ENCODE measurements at places on chromosomes 7 and 10.

DNA sequence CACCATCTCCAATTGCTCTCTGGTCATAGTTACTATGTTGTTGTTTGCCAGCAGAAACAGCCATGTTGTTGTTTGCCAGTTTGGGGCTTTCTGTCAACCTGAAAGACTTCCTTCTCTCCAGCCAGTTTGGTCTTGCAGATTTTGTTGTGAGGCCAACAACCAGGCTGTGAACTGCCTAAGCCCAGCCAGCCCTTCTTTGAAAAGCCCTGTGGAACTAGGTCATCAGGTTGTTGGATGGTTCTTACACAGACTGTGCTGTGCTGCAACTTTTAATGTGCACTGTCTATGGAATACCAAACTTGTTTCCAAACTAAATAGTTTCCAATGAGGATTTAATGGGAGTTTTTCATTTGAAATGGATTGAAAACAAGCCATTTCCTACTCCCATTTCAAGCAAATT is 592.7 kb upstream of the GALNT17 start:
- no peak for DNase-seq

DNA sequence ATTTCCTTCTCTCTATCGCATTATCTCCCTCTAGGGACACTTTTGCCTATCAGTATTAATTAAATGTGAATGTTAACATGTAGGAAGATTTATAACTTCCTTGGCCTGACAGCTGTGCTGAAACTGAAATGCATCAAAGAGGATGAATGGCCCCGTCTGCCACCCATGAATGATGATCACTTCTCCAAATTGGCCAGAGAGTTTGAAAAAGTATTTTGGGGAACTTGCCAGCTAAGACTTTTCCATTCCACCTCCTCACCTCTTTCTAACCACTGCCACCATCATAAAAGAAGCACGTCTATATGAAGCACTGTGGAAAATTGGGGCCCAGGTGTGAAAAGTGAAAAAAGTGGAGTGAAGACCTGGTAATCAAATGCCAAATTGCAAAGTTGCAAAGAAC is 25.4 kb upstream of the ST8SIA6 start:
- DNase-seq, result no peak

DNA sequence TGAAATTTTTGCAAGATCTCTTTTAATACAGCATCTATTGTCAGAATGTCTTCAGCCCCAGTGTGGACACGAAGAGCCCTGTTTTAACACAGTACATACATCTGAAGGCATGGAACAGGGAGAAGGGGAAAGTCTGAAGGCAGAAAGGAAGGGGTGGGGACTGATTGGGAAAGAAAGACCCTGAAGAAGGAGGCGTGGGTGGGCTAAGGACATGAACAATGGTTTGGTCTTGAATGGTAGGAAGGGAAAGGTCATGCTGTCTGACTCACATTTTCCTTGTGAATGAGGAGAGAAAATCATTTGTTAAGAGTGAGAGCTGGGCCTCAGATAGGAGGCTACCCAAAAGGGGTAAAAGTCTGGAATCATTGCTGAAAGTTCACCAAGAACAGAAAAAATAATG is 297.1 kb downstream of the GALNT17 start:
- DNase-seq, result no peak

DNA sequence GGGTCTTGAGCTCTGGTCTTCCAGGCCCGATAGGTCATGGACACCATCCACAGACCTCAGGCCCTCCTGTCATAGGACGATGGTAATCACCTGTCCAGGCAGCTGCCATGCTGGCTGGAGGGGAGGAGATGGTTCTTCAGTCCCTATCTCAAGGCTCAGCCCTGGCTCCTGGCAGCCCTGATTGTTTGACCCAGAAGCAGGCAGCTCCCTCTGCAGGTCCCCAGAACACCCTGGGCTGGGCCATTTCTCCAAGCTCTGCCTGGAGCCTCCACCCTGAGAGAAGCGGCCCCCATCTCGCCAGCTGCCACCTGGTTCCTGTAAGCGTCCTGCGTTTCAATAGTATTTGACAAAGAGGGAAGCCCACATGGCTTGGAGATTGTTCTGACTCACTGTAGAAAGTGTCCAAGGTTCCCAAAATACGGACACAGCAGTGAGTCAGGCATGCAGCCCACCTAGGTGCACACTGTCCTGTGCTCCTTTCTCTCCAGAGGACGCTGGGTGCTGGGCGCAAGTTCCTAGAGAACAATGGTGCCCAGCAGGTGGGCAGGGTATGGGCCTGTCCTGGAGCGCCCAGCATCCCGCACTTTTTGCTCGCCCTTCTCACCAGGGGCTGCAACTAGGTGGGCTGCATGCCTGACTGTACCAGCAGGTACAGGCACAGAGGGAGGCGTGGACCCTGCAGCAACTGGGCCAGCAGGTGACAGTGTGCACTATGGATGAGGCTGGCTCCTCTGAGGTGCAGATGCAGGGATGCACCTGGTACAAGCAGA is 72.4 kb upstream of the EBF3 start:
- no peak for DNase-seq

GRCh38 chr7:23249486-23249885 is 2.9 kb downstream of the GPNMB start:
- no peak for DNase-seq

All from neural progenitor cell (in vitro differentiated cells).